ENCODE measurements at places on chromosomes 16 and 17.

- no peak for DNase-seq
Observed at GRCh38 chr17:73798111-73798748, 154.0 kb upstream of the SDK2 start.

GRCh38 chr17:73133911-73134649, 30.7 kb upstream of the SSTR2 start:
- DNase-seq, result no peak

DNA sequence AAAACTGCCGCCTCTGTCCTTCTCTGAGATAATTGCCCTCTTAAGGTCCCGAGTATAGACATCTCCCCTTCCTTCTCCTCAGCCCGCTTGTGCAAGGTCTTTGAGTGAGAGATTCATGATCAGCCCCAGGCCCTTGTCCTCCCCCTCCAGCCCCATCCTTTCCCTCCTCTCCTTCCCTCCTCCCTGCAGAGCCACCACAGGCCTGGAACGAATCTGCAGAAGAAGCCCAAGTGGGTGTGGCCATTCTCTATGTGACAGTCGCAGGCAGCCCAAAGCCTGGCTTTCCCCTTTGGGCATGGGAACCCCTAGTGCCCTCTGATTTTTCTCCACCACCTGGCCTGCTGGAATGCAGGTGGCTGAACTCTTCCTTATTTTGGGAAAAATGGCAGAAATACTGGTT, 7.2 kb upstream of the NDRG4 start:
- no peak for DNase-seq

DNA sequence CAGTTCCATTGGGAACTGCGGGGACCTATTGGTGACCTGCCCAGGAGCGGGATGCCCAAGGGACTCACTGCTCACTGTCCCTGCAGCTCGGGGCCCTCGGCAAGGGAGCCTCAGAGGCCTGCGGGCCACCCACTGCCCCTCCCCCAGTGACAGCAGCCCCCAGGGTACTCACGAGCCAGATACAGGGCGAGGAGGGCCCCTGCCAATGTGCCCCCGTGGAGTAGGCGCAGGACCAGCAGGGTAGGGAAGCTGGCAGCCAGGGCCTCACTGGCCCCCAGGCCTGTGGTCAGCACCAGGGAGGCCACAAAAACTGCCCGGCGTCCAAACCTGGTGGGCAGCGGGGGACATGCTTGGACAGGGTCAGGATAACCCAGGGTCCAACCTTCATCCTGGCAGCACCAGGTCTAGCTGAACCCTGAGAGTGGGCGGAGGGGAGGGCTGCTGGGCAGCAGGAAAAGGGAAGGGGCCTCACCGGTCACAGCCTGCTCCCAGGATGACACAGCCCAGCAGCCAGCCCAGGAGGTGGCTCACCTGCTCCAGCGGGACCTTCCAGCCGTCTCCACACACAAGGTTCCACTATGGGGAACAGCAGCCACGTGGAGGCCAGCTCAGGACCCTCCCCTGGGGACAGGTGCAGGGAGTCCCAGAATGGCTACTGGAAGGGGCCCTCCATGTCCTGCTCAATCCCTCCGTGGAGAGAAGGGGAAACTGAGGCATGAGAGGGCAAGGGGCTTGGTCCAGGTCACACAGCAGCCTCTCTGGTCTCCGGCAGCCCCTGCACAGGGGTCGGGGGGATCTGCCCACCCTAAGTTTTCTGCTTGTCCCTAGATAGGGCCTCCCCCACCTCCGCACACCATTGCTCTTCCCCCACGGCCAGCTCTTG, 855 bp downstream of the SLC22A31 start:
- DNase-seq, result no peak

DNA sequence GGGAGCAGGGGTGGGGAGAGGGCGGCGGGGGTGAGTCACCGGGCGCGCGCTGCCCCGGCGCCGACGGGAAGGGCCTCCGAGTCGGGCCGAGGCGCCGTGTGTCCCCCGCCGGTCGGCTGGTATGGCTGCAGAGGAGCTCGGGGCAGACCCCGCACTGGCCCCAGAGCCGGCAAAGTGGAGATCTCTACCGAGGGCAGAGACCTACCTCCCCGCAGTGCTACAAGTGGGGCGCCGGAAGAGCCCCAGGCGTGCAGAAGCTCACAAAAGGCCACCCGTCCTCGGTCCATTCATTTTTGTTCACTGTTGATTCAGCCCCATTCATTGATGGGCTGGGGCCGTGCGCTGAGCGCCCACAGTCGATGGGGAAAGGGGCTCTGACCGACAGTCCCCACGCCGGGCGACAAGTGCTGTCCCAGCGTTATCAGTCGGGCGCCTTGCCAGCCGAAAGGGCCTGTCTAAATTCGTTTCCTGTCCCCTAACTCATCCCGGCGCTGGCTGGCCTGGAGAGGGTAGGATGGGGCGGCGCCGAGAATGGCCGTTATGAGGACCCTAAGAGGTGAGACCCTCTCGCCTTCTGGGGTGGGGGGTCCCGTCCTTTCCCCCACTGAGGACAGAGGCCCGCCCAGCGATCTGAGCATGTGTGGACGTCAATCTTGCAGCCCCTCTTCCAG, 709 bp upstream of the ENO3 start:
- no peak for DNase-seq

- no peak for DNase-seq
Observed at GRCh38 chr17:69090365-69090764, 29.6 kb upstream of the ABCA9 start.

DNA sequence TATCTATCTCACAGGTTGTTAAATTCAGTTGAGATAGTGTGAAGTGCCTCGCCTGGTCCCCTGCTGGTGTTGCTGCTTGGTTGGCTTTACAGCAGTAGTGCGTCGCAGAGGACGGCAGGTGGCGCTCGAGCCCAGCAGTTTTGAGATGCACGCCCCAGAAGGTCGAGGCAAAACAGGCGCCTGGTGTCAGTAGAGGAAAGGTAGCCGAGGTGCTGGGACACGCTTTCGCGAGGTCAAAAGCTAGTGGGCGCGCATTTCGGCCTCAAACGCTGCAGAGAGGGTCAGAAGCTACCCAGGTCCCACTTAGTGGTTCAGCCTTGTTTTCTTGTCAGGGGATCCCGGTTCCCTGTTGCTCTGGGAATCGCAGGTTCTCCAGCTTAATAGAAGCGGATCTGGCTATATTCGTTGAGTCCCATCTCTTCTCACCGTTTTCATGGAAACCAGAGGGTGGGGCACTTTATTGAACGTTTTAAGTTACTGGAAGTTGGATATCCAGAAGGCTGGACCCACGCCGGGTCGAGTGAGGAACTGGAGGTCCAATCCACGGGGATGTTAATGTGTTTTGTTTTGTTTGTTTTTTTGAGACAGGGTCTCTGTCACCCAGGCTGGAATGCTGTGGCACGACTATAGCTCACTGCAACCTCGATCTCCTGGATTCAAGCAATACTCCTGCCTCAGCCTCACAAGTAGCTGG, 10.3 kb upstream of the ZFP90 start:
- peak; percentile 80 for DNase-seq

GRCh38 chr17:63698381-63698885, 1.5 kb downstream of the LIMD2 start:
- no peak for DNase-seq

DNA sequence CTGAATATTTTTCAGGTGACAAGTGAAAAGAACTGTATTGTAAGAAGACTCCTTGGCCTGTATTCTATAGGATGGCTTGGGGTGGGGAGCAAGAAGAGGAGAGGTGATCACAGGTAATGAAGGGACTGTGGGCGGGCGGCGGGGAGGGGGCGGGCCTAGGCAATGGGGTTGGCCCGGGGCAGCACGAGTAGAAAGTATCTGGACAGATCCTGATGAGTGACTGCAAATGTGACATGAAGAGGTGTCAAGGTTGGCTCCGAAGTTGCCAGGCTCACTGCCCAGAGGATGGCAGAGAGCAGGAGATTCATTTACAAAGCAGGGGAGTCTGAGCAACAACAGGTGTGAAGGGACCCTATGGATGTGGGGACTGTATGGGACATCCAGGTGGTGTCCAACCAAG, 10.8 kb upstream of the G6PC1 start:
- DNase-seq, result no peak

DNA sequence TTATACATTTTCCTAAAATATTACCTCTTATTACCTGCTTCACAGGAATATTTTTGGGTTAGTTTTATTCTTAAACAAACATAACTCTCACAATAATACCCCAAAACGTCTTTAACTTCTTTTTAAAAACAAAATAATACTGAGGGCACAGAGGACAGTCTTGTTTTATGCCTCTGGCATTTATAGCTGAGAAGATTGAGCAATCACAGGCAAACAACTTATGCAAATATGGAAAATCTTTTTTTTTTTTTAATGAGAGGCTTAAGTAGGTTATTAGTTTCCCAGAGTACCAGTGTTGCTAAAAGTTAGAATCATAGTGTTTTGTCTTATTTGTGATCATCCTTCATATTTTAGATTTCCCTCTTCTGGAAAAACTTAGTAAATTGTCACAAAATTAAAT, 195.0 kb downstream of the FTO start:
- no peak for DNase-seq

GRCh38 chr16:65124212-65124548, 2.3 kb upstream of the CDH11 start:
- DNase-seq, result no peak

GRCh38 chr17:71885662-71886061, 235.2 kb upstream of the SOX9 start:
- DNase-seq, result no peak

DNA sequence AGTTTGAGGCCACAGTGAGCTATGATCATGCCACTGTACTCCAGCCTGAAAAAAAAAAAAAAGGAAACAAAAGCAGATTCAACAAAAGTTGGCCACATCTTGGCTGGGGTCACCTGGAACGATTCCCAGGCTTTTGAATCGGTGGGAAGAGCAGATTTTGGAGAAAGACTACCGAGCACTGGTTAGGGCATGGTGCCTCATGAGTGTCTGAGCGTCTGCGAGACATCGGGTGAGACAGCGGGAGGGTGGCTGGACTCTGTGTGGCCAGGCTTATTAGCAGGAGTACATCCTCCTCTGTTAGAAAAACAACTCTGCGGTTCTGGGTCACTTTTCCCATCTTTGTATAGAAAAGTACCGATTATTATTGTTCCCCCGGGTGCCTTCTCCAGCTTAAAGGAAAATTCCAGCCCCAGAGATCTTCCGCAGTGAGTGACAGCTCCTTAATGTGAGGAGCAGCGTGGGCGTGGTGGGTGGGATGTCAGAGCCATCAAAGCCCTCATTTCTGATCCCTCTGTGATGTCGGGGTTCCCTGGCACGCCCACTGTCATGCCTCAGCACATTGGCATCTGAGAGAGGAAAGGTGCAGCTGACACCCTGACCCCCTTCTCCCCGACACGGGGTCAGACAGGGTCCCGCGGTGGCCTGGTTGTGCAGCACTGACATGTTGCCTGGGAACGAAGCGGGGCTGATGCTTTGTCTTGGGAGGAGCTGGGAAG, 6.9 kb downstream of the RGS9 start:
- DNase-seq, result no peak

DNA sequence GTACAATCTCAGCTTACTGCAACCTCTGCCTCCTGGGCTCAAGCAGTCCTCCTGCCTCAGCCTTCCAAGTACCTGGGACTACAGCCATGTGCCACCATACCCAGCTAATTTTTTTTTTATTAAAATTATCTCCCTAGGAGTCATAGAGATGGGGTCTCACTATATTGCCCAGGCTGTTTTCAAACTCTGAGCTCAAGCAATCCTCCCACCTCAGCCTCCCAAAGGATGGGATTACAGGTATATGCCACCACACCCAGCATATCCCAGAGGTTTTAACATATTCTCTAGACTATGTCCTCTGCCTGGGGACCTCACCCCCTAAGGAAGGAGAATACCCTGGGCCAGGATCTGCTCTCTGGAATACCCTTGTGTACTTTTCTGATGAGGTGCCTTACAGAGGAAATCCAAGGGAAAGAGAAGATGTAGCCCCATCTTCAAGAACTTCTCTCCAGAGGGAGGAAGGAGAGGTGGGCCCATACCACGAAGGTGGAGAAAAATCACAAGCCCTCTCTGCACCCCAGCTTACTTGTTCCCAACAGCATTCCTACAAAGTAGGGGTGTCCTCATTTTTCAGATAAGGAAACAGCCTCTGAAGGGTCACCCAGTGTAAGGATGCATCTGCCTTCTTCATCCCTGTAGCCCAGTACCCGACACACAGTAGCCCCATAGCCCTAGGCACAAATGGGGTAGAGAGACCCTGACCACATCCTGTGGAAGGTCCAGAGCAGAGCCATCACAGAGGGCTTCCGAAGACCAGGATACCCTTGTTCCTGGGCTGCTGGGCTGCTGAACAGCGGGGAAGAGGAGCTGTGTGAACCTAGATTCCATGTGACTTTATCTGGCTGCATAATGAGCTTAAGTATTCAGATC, 151.6 kb downstream of the SOCS1 start:
- DNase-seq, result no peak

GRCh38 chr16:65281586-65281985, 159.7 kb upstream of the CDH11 start:
- no peak for DNase-seq

GRCh38 chr17:39980351-39981206, at the start of gene PSMD3:
Gene PSMD3 (plus strand): TSS chr17:39980807. CDS start chr17:39980971, 164 bp downstream.
- DNase-seq, result peak; percentile 93

DNA sequence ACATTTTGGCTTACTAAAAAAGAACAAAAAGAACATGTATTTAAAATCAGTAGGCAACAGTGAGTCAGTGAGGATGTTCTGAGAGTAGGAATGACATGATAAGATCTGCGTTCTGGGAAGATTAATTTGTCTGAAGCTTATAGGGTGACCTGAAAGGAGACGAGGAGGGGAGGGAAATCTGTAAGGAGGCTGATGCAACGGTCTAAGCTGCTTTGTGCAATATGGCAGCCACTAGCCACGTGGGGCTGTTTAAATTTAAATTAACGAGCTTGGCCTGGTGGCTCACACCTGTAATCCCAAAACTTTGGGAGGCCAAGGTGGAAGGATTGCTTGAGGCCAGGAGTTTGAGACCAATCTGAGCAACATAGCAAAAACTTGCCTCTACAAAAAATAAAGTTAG, 181.6 kb upstream of the CACNG3 start:
- DNase-seq, result no peak

DNA sequence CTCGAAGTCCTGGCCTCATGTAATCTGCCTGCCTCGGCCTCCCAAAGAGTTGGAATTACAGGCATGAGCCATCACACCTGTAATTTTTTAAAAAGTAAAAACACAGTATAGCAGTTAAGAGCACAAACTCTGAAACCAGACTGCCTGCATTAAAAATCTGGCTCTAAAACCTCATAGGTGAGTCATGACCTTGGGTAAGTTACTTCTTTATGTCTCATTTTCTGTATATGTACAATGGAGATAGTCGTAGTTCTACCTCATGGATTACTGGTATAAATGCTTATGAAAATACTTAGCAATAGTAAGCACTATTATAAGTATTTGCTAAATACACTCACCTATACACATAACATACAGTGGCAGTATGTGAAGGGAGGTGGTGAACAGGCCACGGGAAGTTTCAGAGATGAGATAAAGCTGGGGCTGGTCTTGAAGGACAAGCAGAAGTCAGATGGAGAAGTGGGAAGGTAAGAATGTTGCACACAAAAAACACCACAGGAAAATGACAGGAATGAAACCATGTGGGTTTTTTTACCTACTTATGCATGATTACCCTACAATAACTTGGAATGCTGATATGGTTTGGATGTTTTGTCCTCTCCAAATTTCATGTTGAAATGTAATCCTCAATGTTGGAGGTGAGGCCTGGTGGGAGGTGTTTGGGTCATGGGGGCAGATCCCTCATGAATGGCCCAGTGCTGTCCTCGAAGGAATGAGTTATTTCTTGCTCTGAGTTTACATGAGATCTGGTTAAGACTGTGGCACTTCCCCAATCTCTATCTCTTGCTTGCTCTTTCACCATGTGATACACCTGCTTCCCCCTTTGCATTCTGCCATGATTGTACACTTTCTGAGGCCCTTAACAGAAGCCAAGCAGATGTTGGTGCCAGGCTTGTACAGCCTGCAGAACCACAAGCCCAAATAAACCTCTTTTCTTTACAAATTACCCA, 33.9 kb downstream of the ZNF652 start:
- DNase-seq, result no peak

- no peak for DNase-seq
Observed at GRCh38 chr16:4682084-4682591, 11.2 kb upstream of the NUDT16L1 start.
